A549 treated with GW870086 at 1 μM for 4 hours (cell line): ENCODE measurements at places on chromosomes 12 and 14. TPM values are rescaled to one million over a fixed set of nuclear protein-coding genes. Genes with fewer than 3 reads are reported as not detected.

TEX52 gene
- total RNA-seq: not detected in 5 replicates

CYP27B1 gene
- total RNA-seq: 1.7 to 2.4 TPM (median 2.2 TPM) in 5 replicates

KRT6C gene
- total RNA-seq: not detected in 5 replicates

RIN3 gene
- total RNA-seq: 18.4 to 25.2 TPM (median 24.0 TPM) in 5 replicates

LMNTD1 gene
- not detected in 5 replicates for total RNA-seq

PELI2 gene
- 0.72 to 1.3 TPM (median 0.93 TPM) in 5 replicates for total RNA-seq

CLEC2D gene
- 0.35 to 1.3 TPM (median 0.65 TPM) in 5 replicates for total RNA-seq

AKAP5 gene
- total RNA-seq: 0.30 to 0.50 TPM (median 0.37 TPM) in 5 replicates

NOVA1 gene
- 3.7 to 5.3 TPM (median 4.0 TPM) in 5 replicates for total RNA-seq

ACSM4 gene
- total RNA-seq: not detected in 5 replicates

FOXA1 gene
- total RNA-seq: 5.8 to 9.1 TPM (median 8.0 TPM) in 5 replicates

ITPK1 gene
- 52.0 to 65.5 TPM (median 59.8 TPM) in 5 replicates for total RNA-seq

CLEC9A gene
- not detected in 5 replicates for total RNA-seq

NEMP1 gene
- total RNA-seq: 12.3 to 16.2 TPM (median 13.9 TPM) in 5 replicates

C12orf42 gene
- not detected in 5 replicates for total RNA-seq

MPHOSPH9 gene
- total RNA-seq: 18.5 to 24.8 TPM (median 22.1 TPM) in 5 replicates

RNASE7 gene
- total RNA-seq: not detected in 5 replicates

NR4A1 gene
- total RNA-seq: 27.6 to 42.9 TPM (median 35.0 TPM) in 5 replicates

EIF4B gene
- total RNA-seq: 216 to 371 TPM (median 266 TPM) in 5 replicates

IFNG-AS1 gene
- total RNA-seq: not detected in 5 replicates

CMA1 gene
- total RNA-seq: not detected in 5 replicates

TDRD9 gene
- 0.08 to 0.22 TPM (median 0.14 TPM) in 5 replicates for total RNA-seq

HOXC6 gene
- total RNA-seq: 3.7 to 4.8 TPM (median 4.4 TPM) in 5 replicates

RNU6-7 gene
- total RNA-seq: not detected in 5 replicates

FOXG1 gene
- total RNA-seq: 0.10 to 0.19 TPM (median 0.14 TPM) in 5 replicates

ST8SIA1 gene
- not detected in 5 replicates for total RNA-seq

TSPAN11 gene
- total RNA-seq: 0.09 to 0.20 TPM (median 0.16 TPM) in 5 replicates

PIP4P1 gene
- total RNA-seq: 28.5 to 38.8 TPM (median 31.7 TPM) in 5 replicates

LTB4R2 gene
- total RNA-seq: 2.8 to 5.1 TPM (median 4.4 TPM) in 5 replicates

CFAP54 gene
- 0.79 to 1.4 TPM (median 1.2 TPM) in 5 replicates for total RNA-seq

CCDC175 gene
- total RNA-seq: not detected in 5 replicates

OVCH1 gene
- total RNA-seq: not detected in 5 replicates

VWF gene
- 0.10 to 0.27 TPM (median 0.17 TPM) in 5 replicates for total RNA-seq

YY1 gene
- total RNA-seq: 56.7 to 74.6 TPM (median 67.3 TPM) in 5 replicates

MGAT4C gene
- 0.06 TPM in 2 of 5 replicates, not detected in the others for total RNA-seq

SERPINA4 gene
- total RNA-seq: 0.06 to 0.07 TPM (median 0.07 TPM) in 3 of 5 replicates, not detected in the others

GDF3 gene
- total RNA-seq: not detected in 5 replicates

BEST3 gene
- 0.97 to 1.5 TPM (median 1.2 TPM) in 5 replicates for total RNA-seq

SIX4 gene
- 1.3 to 3.6 TPM (median 2.9 TPM) in 5 replicates for total RNA-seq

ANKRD33 gene
- not detected in 5 replicates for total RNA-seq

MYL2 gene
- 0.39 to 0.92 TPM (median 0.52 TPM) in 5 replicates for total RNA-seq

TTC9 gene
- 3.0 to 3.6 TPM (median 3.3 TPM) in 5 replicates for total RNA-seq

PDZRN4 gene
- total RNA-seq: 0.05 TPM in 1 of 5 replicates, not detected in the others
